ENCODE measurements at places on chromosomes 1 and 21.

- DNase-seq, result no peak
Observed at GRCh38 chr1:248860007-248860406, 1.1 kb upstream of the ZNF692 start.

GRCh38 chr21:27450216-27450615 lies 483.3 kb upstream of the ADAMTS5 start:
- no peak for DNase-seq

- DNase-seq, result no peak
Observed at GRCh38 chr1:77888081-77888780, at the start of gene NEXN. Gene NEXN (plus strand): TSS chr1:77888624. CDS start chr1:77916107, 27,483 bp downstream.

- no peak for DNase-seq
Observed at GRCh38 chr1:226487921-226488320, 60.6 kb upstream of the STUM start.

- no peak for DNase-seq
Observed at GRCh38 chr1:44072204-44072603, 40.9 kb upstream of the SLC6A9 start.
